ENCODE measurements at places on chromosomes 16 and 17.
A peak's percentile ranks its signal among the peaks of the same experiment; 100 is the strongest.

DNA sequence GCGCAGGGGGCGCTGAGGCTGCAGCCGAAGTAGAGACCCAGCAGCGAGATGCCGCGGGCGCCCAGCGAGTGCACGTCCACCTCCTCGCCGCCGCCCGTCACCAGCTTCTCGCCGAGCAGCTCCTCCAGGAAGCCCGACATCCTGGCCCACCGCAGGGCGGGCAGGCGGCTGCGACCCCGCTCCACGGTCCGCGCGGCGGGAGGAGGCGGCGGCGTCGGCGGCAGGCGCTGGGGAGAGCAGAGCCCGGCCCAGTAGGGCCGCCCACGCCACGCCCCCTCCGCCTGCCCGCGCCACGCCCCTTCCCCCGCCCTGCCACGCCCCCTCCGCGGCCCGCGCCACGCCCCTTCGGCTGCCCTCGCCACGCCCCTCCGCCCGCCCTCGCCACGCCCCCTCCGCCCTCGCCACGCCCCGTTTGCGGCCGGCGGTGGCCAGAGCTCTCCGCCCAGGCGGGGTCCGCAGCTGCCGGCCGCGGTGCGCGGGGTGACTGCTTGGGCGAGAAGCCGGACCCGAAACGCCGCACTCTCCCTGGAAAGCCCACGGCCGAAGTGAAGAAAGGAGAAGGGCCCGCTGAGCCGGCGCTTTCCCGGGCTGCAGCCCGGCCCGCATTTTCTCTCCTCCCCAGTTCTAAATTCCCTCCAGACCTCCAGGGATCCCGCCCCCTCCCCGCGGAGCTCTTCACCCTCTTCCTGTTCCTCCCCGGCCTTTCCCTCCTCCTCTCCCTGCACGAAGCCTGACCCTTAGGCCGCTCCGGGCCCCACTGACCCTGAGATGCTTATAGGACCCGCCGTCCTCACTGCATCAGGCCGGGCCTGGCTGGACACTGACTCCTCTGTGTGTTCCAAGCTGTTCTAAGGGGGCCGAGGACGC lies at the start of gene NXN:
NXN (minus strand) TSS at position 238 of the 867 bp plus-strand sequence.
- peak; percentile 95 for DNase-seq

DNA sequence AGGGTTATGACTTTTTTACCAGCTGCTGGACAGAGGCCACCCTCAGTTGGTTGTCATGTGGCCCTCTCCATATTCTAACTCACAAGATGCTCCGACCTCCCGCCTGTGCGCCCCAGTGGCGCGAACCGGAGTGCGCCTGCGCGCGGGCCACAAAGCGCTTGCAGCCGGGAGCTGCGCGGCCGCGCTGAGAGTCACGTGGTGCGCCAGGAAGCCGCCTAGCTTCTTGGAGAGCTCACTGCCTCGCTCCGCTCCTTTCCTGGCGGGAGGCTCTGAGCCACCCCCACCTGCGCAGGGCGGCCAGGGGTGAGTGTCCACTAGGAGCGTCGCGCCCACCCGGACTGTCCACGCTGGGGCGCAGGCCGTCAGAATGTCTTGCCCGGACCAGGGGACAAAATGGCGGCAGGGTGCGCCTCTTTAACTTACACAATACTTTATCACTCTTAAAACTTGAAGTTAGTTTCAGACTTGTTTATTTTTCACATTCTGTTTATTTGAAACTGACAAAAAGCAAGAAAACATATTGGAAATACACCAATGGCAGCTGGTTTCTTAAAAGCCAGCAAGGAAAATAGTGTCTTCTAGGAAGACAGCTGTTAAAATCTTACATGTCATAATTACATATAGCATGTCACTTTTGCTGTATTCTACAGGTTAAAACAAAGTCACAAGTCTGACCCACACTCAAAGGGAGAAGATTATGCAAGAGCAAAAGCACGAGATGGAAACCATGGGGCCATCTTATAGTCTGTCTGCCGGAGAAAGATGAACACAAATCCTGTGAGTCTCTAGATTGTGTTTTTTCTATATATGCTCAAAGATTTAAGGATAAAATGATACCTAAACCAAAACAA lies 357.9 kb downstream of the CNTNAP4 start:
- no peak for DNase-seq

DNA sequence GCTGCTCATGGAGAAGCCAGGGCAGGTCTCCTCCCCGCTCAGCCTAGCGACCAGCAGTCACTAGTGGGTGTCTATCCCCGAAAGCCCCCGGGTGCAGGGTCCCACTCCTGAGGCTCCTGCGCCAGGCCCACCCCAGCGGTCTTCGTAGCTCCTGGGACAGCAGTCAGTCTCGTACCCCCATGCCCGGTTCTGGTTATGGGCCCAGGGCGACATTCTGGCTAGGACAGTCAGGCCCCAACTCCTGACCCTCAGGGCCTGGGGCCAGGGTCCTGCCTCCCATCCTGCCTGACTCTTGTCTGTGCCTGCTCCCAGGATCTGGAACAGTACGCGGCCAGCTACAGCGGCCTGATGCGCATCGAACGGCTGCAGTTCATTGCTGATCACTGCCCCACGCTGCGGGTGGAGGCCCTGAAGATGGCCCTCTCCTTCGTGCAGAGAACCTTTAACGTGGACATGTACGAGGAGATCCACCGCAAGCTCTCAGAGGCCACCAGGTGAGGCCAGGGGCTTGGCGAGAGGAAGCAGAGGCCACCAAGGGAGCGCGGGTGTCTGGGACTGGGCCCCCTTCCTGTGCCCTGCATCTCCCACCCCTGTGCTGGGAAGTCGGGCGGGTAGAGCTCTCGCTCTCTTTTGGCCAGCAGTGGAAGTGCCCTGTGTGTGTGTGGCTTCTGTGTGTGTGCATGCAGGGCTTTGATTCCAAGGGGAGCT lies 2.0 kb downstream of the GPS1 start:
- DNase-seq = no peak

DNA sequence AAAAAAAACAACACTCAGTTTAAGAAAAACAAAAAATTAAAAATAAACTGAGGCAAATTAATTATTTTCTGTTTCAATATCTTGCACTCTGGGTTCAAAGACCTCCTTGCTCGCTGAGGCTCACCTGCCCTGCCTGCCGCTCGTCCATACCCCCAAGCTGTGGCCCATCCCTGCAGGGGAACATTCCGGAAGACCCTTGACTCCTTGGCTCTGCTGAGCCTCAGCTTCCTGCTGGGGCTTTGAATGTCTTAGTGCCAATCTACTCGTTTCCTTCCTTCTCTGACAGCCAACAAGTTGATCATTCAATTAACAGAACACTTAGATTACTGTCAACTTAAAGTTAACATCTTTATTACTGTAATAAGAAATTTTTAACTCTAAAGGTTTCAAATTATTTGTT lies 24.3 kb downstream of the G6PC1 start:
- no peak for DNase-seq
